ENCODE measurements at places on chromosomes 11 and 22.
A peak's percentile ranks its signal among the peaks of the same experiment; 100 is the strongest.

GRCh38 chr11:16820324-16821092 is 82.1 kb downstream of the C11orf58 start:
- peak; percentile 81 for DNase-seq

- DNase-seq = peak; percentile 45
These were observed 15.9 kb upstream of the APOBEC3A start for GRCh38 chr22:38941488-38941987.

GRCh38 chr11:73577496-73577917 is 20.4 kb downstream of the FAM168A start:
- DNase-seq = no peak

- DNase-seq = no peak
These were observed 561 bp downstream of the PGM2L1 start for GRCh38 chr11:74397501-74398243.

DNA sequence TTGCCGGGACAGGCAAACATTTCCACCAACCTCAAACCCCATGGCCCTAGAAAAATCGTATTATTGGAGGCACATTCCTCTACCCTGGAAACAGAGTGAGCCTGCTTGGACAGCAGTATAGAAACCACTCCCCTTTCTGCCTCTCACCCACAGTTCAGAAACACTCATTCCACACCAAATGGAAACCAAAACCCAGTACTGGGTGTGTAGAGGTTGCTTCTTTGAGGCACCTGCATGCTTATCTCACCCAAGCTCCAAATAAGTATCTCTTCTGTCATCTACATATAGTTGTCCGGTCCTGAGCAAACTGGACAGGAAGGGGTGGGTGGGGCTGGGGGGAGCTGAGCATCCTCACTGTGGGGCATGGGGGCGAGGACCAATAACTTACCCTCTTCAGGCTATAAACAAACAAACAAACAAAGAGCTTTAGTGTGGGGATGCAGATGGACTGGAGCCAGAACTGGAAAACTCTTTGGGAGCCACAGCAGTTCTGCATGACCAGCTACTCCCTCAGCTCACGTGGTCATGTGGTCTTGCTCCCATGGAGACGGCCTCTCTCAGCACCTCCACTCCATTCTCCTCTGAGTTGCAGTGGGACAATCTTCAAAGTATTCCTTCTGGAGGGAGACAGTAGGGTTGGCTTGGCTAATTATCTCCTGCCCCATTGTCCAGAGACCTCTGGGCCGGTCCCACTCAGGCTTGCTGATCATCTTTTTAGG is 1.0 kb upstream of the PLAAT2 start:
- DNase-seq = peak; percentile 73

GRCh38 chr22:26887456-26887855 is 230.1 kb downstream of the MIAT start:
- no peak for DNase-seq

DNA sequence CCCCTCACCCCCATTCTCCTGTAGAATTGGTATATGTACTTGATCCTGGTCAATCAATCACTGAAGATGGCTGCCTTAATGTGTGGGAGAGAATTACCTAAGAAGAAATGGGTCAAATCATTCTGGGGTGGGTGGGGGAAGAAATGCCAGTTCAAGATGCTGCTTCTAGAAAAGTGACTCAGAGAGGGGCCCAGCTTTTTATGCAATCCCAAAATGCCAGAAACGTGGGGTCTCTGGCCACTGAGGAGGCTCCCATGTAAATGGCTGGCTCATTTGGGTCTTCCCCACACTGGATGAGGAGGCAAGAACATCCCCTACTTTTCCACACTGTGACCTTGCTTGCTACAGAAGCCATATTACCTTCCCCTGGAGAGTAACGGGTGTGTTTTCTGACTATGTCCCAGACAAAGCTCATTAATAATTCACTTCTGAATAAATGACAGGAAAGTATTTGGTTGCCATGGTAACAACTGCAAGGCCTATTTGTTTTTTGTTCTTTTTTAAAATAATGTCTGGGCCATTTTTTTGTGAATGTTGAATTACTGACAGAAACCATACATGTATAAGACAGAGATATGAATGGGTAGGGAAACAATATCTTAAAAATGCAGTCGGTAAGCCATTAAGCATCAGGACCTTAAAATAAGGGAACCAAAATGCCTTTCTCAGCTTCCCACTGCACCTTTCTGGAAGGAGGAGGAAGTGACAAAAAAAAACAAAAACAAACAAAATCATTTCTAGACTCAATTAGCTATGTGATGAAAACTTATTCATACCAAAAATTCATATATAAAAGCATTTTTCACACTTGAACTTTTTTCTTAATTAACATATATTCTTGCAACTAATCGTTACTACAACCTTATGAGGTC is 32.0 kb downstream of the SLC1A2 start:
- no peak for DNase-seq

DNA sequence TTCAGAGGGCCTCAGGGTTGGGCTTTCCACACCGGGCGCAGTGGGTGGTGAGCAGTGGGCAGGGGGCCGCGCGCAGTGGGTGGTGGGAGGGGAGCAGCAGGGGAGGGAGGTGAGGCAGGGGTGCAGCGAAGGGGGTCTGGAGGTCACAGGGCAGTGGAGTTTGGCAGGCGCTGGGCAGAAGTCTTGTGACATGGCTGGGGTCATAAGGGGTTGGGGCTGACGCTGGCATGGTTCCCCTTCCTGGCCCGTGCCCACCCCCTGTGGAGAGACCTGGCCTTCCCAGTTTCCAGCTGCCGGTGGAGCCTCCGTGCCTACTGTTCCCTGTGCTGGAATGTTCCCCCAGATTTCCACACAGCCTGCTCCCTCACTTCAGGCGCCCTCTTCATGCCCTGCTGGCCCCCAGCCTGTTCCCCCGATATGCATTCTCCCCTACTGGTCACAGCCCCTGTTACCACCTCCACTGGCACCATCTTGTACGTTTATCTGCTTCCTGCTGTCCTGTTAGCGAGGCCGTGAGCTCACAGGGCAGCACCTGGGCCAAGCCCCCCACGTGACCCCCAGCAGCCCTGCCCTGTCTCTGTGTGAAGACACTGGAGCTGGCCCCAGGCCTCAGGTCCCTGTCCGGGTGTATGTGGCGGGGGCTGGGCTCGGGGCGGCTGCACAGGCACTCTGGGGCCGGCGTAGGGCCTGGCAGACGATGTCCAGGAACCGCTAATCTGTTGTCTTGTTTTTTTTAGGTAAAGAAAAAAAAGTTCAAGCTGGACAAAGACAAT is 111.6 kb downstream of the KCNQ1OT1 start:
- DNase-seq = peak; percentile 1

- DNase-seq = no peak
These were observed 4.0 kb upstream of the SLC43A3 start for GRCh38 chr11:57430952-57431351.

GRCh38 chr11:19326499-19326898 is 85.8 kb upstream of the E2F8 start:
- DNase-seq = no peak

- no peak for DNase-seq
These were observed 95.6 kb upstream of the ARHGAP20 start for GRCh38 chr11:110807801-110808200.

- peak; percentile 88 for DNase-seq
These were observed 121.7 kb downstream of the SGSM3 start for GRCh38 chr22:40491990-40492631.

- no peak for DNase-seq
These were observed 25.0 kb upstream of the CREB3L1 start for GRCh38 chr11:46252373-46252914.

DNA sequence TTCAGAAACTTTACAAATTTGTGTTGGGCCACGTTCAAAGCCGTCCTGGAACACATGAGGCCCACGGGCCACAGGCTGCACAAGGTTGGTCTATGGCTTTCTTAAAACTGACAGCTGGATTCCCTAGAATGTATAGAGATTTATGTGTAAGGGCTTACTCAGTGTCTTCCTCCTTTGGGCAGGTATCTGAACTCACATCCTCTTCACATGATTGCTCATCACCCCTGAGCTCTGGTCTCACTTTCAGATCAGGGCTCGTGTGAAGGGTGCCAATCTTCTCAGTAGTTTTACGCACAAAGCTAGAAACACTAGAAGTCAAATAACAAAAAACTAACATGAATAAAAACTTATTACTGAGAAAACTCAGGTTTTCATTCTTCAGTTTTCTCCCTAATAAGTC is 27.1 kb downstream of the HPS5 start:
- DNase-seq = no peak

DNA sequence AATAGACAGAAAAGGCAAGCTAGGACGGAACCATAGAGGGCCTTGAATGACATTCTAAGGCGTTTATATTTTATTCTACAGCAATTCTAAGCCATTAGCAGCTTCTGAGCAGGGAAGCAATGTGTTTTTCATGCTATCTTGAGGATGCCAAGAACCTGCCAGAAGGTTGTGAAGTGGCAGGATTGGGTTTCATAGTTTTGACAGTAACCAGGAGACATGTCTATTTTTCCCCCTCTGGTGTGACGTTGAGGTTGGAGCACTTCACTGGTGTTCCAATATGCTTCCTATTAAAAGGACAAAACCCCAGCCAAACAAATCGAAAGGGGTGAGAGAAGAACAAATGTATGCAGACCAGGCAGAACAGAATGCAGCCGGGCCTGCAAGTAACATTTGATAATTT is 148.2 kb downstream of the SPATA19 start:
- no peak for DNase-seq

DNA sequence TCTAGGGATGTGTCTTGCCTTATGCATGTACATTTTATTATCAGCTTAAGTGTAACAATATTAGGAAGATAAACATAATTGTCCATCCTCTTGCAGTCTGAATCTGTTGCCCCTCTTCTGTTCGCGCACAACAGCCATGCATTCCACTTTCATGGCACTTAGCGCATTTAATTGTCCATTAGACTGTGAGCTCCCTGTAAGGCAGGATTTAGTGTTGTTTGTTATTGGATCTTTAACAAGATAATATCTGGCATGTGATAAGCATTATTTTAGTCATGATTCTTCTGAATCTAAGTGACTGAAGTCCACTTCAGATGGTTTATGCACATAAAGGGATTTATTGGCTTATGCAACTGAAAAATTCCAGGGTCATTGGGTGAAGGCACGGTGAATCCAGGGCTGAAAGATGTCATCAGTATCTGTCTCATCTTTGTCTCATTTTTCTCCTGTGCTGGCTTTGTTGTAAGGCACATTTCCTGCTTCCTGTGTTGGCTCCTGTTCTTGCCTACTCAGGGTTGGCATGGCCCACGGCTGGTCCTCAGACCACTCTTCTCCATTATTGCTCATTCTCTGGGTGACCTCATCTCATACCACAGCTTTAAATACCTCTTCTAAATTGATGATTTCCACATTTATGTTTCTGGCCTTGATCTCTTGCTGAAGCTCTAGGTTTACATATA is 37.6 kb downstream of the ATXN10 start:
- no peak for DNase-seq

- DNase-seq = peak; percentile 84
These were observed 13.2 kb downstream of the POLA2 start for GRCh38 chr11:65274735-65275682.

DNA sequence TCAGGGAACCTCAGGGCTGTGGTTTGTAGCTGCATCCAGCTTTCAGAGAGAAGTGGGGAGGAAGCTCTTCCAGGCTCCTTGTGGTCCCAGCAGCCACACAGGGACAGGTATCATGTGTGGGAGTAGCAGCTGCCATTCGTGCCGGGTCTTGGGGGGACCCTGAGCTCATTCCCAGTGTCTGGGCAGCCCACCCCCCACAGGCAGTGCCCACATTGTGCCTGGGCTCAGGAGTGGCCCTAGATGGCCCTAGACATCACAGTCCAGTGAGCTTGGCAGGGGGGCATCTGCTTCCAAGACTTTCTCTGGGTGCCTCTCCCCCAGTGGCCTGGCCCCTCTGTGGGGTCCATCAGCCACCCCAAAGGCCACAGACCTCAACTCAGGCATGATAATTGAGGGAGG is 619.7 kb downstream of the BRD1 start:
- no peak for DNase-seq

- DNase-seq = no peak
These were observed 3.7 kb upstream of the CARNS1 start for GRCh38 chr11:67411785-67412152.

- no peak for DNase-seq
These were observed 21.6 kb upstream of the NUP160 start for GRCh38 chr11:47869544-47870393.

GRCh38 chr22:17346578-17346977 is 22.7 kb upstream of the CECR2 start:
- DNase-seq = no peak

GRCh38 chr11:34536056-34536455 is 22.5 kb upstream of the ELF5 start:
- DNase-seq = no peak

- DNase-seq = no peak
These were observed 992 bp downstream of the LGALS12 start for GRCh38 chr11:63506876-63507275.

- no peak for DNase-seq
These were observed 9.4 kb downstream of the OR5B21 start for GRCh38 chr11:58498464-58498863.
